NCI-H774 (cell line): ENCODE measurements at places on chromosomes 12 and 14.

- no peak for DNase-seq
These were observed 158.8 kb downstream of the TMTC3 start for GRCh38 chr12:88300931-88301330.

GRCh38 chr12:26052652-26053051, 72.2 kb downstream of the BHLHE41 start:
- DNase-seq: no peak

DNA sequence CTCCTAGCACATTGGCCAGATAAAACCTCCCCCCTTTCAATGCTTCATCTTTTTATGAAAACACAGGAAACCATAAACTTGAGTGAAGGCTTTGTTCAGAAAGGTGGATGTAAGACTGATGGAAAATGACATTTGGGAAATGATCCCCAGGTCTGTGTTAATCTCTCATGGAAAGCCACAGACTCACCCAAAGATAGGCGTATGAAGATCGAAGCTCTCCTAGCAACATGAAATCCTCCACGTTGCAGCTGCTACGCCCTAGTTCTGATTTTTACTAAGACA, 63.4 kb upstream of the PTGR2 start:
- DNase-seq: no peak

- DNase-seq: no peak
These were observed 80.9 kb downstream of the RFLNA start for GRCh38 chr12:124375789-124376175.

DNA sequence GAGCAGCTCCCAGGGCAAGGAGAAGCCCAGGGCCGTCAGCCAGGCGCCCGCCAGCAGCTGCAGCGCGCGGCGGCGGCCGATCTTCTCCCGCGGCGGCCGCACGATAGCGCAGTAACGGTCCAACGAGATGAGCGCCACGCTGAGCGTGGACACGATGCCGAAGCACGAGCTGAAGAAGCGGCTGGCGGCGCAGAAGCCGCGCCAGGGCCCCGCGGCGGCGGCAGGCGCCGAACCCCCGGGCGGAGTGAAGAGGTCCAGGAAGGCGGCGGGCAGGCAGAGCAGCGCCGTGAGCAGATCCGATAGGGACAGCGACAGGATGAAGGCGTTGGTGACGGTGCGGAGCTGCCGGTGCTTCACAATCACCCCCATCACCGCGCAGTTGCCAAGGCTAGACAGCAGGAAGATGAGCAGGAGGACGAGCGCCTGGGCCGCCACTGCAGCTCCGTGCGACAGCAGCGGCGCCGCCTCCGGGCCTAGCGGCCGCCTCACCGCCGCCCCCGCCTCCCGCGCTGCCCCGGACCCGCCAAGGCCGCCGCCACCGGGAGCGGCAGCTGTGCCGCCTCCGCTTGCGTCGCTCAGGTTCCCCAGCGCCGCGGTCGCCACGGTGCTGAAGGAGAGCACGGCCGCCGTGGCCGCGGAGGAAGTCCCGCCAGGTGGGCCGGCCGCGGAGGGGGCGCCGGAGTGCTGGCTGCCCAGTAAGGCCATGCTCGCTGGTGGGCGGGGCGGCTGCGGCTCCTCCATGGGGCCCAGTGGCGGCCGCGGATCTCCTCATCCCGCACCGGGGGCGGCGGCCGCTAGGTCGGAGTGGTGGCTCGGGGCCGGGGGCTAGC, 479 bp downstream of the GPR135 start:
- peak; percentile 15 for DNase-seq

DNA sequence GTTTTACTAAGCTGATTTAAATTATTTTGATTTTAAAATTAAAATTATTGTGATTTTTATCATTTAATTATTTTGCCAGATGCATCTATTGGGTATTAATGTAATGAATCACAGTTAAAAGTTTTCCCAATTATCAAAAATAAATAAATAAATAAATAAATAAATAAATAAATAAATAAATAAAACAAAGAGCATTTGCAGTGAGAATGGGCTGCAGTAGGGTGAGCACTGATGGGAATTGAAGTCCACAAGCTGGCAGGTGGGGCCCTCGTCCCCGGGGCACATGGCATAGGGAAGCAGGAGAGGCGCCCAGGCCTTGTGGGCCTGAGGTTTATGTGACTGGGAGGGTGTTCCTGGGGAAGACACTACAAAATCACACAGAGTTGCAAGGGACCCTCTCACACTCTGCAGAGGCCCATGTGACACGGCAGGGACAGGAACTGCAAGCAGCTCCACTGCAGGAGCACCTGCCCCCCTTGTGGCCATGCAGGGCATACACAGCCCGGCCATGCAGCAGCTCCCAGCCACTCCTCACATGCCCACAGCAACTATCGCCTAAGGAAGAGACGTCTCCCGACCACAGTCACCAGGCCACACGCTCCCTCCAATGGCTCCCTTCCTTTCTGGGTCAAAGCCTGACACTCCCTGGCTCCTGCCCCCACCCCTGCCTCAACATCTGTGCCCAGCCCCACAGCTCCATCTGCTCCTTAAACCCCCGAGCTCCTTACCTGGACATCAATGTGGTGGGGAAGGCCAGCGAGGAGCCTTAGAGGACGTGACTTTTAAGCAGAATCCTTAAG, 256.3 kb upstream of the SFSWAP start:
- DNase-seq: no peak

GRCh38 chr14:90697577-90698206, 118.5 kb downstream of the TTC7B start:
- peak; percentile 68 for DNase-seq

DNA sequence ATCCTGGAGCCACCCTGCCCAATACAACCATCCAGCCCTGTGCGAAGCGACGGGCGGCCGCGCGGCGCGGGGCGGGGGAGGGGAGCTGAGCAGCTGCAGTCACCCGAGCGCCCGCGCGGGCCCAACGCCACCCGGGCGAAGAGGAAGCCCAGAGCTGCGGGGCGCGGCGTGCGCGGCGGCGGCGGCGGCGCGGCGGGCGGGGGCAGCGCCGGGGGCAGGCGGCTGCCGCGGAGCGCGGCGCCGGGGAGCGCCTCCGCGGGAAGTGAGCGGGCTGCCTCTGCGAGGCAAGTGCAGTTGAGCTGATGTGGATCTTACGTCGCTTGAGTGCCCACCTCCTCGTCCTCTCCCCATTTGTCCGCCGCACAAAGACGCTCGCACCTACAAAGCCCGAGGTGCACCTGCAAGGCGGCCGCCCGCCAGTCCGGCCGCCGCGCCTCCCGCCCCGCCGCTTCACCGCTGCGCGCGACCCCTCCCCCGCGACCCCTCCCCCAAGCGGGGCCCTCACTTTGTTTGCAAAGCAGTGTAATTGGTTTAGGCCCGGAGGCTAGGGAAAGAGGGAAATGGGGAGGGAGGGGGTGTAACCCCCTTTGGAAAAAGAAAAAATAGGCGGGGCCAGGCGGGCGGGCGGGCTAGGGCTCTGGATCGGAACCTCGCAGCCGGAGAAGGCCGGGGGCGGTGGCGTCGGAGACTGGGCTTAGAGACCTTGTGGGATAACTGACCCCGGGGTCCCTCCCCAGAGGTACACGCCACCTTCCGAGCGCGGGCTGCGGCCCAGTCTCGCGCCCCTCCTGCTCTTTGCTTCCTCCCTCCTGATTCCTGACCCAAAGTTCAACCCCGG, at the start of the genes FOXA1 and TTC6:
TSS of gene FOXA1 (minus strand) at position 279 of the 838 bp plus-strand sequence. CDS start at position 2, 277 bp downstream.
TSS of gene TTC6 (plus strand) at position 659 of the 838 bp plus-strand sequence. CDS start 26,436 bp downstream, outside the sequence.
- peak; percentile 96 for DNase-seq

DNA sequence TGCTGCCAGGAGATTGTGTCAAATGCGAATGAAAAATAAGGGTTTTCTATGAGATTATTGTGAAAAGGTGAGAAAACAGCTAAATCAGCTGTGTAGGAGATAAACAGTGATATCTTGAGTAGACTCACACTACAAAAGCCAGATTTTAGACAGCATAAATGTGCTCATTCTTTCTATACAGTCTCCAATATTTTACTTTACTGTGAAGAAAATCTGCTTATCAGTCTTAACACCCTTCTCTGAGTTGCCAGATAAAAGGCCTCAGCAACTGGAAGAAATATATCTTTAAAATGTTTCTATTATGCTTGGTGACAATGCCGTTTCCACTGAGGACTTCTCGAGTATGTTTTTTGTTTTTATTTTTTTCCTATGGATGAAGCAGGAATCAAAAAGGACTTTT, 47.0 kb upstream of the PTCSC3 start:
- DNase-seq: no peak

- DNase-seq: no peak
These were observed 73.3 kb downstream of the RASSF8 start for GRCh38 chr12:26031827-26032226.

DNA sequence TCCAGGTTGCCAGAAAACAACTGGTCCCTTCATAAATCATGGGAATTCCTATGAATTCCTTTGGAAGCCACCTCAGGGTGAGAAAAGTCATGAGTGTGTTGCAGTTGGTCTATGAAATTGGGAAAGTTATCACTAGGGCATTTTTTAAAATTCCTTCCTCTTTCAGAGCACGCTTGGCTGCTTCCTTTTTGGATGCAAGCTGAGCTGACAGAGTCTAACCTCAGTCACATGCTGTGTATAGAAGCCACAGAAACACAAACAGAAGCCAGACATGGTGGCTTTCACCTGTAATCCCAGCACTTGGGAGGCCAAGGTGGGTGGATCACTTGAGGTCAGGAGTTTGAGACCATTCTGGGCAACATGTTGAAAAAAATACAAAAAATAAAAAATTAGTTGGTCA, 21.7 kb upstream of the HELB start:
- no peak for DNase-seq

DNA sequence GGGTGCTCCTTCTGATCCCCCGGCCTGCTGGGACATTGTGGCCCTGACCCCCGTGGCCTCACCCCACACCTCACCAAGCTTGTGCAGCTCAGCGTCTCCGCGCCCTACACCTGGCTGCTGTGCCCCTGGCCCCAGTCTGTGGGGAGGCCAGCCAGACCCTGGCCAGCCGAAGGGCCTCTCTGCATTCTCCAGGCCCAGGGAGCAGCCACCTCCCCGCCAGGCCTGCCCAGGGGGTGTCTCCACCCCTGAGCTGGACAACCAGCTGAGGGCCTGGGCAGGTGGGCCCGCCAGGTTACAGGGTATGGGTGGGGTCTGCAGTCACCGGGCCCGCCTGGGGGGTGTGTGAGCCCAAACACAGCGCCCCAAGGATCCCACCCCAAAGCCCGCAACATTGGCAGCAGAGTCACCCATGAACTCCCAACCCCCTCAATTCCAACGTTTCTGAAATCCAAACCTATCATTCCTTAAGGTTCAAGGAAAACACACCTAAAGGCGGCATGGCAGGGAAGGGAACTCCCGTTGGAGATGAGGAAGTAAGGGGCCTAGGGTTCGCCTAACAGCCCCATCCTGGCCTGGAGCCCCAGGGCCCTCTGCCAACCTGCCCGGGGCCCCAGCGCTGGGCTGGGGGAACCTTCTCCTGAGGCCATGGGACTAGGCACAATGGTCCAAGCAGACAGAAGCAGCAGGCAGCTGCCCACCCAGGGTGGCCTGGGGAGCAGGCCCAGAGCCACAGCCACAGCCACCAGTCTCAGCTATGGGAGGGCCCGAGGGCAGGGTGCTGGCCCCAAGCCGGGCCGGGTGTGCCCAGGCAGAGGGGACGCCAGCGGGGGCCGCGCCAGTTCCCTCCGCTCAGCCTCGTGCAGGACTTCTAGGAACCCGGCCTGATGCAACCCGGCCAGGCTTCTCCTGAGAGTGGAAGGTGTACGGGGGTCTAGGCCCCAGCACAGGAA, 8.5 kb downstream of the AKT1 start:
- no peak for DNase-seq

GRCh38 chr14:35353409-35354172, 51.0 kb downstream of the NFKBIA start:
- DNase-seq: no peak

DNA sequence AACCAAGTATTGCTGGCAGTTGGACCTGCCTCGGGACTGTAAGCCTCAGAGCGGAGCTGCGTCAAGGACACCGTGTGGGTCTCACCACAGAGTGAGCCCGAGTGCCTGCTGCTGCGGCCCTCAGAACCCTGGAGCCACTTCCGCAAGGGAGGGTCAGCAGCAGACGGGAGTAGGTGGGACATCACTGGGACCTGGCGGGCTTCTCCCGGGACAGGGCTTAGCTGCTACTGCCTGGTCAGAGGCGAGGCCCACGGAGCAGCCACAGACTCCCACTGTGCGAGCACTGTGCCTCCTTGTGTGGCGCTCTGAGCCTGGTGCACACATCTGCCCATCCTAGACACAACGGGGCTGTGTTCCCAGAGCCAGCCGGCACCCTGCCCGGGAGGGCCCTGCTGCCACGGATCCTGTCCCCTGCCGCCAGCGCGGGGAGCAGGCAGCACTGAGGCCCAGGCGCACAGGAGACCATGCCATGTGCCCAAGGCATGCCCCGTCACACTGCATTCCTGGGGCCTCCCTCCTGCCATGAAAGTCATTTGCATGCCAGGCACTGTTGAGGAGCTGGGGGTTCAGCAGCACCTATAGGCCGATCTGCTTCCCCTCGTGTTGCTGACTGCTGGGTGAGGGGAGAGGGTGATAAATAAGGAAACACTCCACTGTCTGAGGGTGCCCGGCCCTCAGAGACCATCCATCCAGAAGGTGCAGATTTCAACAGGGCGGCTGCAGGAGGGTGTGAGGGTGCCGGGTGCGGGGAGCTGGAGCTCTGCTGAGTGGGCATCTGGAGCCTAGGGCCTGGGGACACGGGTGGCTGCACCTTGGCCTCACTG, 10.0 kb downstream of the HIP1R start:
- no peak for DNase-seq

GRCh38 chr12:54251667-54252284, 28.1 kb downstream of the CBX5 start:
- DNase-seq: peak; percentile 41

DNA sequence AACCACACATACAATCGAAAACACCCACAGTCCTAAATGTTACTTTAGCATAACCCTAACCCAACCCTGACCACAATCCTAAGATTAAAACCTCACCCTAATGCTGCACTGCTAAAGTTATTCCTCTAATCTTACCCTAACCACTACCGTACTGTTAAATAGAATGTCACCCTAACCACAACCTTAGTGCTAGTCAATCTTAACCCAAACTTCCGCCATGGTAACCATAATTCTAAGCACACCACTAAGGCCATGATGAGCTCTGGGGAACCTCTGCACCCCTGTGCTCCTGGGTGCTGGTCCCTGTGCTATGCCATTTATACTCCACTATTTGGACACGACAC, 38.0 kb downstream of the LTBP2 start:
- DNase-seq: no peak

DNA sequence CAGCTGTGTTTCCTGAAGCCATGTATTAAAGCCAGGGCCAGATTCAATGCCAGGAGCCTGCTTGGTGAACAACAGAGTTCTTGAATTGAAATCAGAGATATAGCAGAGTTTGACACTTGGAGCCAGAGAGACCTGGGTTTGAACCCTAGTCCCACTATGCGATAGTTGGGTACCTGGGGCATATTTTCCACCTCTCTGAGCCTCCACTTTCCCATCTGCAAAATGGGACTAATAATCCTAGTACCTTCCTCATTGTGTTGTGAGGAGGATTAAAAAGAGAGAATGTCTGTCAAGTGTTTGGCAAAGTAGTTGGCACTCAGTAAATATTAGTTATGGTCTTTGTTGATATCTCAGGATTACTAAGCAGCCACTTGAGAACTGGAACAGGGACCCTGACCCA, 6.0 kb upstream of the HRK start:
- DNase-seq: no peak

DNA sequence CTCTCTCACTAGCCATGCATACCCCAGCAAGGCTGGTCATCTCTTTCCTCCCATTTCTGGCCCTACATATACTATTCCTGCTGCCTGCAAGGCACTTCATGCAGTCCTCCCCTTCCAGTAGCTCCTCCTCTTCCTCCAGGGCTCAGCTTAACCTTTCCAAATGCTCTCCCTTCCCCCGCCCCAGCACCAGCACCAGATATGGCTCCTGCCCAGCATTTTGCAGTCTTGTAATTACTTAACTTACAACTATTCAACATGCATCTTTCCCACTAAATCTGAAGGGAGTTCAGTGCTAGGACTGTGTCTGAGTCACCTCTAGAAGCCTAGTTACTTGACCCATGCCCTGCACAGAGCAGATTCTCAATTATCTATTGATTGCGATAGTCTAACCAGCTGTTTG, 1.8 kb upstream of the FBXO21 start:
- DNase-seq: no peak
